ENCODE measurements at places on chromosomes 3 and 15. TPM values are rescaled to one million over a fixed set of nuclear protein-coding genes. Genes with fewer than 3 reads are reported as not detected.

DNA sequence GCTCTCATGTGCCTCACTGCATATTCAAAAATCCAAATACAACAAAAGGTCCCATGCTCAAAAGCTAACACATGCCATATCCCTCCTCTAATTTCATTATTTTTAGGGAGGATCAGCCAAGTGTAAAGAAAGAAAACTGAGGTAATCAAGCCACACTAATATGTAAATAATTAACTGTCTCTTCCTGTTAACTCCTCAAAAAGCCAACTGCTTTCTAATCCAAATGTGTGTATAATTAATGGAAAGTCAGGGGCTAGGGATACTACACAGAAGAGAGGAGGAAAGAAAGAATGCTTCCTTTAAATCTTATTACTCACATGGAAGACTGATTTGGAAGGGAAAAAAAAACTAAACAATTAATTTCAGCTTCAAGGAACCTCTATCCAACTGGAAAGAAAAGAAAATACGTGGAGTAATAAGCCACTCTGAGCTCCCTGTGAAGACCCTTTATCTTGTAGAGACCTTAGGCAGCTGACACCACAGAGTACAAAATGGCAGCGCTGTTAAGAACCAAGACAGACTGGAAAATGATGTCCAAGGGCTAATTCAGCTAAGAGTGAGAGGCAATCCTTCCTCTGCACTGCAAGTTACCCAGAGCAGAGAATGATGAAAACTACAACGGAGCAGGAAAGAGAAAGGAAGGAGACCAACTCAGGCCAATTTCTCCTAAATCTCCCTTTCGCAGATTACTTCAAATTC, 56.8 kb downstream of the ZNF148 start:
- H3K4me3 ChIP-seq: no peak overlapping the region
- no peak overlapping the region for H3K27ac ChIP-seq
- DNase-seq: no peak
- H3K27me3 ChIP-seq: no peaks in the 10 kb centered on the region

The CCR8 gene
- total RNA-seq: 5.3 TPM

The TRIM42 gene
- total RNA-seq: not detected

The FANCD2OS gene
- total RNA-seq: not detected

The ACAD11 gene
- 11.5 TPM for total RNA-seq
